ENCODE measurements at places on chromosomes 7 and 10.

DNA sequence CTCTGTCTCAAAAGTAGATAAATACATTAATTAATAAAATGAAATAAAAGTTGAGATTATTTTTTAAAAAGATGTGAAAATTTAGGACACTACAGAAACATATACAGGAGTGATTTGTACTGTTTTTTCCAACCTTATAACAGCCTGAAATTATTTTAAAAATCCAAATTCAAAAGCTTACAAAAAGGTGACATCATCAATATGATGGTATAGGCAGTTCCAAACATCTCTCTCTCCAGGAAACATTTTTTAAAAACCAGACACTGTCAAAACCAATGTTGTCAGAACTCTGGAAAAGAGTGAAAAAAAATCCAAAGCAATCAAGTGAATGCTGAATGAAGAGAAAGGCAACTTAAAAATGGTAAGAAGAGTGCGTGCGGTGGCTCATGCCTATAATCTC is 76.7 kb downstream of the HHEX start:
- DNase-seq = no peak

- no peak for DNase-seq
These were observed 19.8 kb downstream of the KBTBD2 start for GRCh38 chr7:32871624-32872371.

DNA sequence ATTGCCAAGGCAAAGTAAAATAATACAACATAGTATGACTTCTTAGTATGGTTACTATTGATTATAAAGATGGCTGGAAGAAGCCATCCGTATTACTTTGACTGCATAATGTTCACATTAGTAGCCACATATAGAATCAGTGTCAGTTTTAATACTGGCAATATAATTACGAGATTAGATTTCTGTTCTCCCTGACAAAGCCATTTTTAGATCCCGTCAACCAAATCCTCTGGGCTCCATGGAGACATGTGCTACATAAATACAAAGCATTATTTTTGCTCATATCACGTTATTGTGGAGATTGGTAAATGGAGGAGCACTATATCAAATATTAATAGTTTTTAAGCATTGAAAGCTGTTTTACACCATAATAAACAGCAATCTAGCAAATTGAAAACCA is 124.0 kb downstream of the MAGI2 start:
- no peak for DNase-seq

GRCh38 chr7:106535234-106535932 is 125.6 kb downstream of the CCDC71L start:
- DNase-seq = no peak

DNA sequence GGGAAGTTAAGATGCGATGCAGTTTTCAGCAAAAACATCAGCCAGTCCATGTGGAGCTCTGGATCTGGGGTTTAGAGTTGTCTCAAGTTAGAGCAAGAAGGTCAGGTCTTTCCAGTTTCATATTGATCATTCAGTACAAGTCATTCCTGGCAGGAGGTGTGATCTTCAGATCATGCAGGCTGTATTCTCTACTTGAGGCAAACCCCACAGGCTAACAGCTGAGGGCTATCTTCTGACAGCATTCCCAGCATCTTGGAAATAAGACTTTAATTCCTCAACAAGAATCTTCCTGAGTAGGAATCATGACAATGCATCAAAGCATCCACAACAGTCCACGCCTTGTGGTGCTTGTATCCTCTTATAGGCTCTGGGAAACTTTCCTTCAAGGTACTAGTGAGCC is 94.9 kb upstream of the ZNF438 start:
- DNase-seq = no peak

DNA sequence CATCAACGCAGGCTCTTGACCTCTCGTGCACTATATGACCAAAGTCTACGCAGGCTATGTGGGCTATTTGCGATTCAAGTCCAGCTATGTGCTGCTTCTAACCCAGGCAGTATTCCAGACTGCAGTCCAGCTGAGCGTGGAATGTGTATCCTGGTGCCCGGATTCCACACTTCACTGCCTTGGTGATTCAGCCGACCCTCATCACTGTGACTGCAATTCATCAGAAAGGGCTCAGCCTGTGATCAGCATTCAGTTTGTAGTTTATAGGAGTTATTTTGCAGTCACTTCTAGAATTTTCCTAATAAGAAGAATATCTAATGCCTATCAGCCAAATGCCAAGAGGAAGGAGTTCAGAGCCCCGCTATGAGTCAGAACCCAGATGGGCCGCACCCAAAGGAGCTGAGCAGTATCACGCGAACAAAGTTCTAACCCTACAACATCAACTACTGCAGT is 119.8 kb upstream of the LANCL2 start:
- DNase-seq = no peak

DNA sequence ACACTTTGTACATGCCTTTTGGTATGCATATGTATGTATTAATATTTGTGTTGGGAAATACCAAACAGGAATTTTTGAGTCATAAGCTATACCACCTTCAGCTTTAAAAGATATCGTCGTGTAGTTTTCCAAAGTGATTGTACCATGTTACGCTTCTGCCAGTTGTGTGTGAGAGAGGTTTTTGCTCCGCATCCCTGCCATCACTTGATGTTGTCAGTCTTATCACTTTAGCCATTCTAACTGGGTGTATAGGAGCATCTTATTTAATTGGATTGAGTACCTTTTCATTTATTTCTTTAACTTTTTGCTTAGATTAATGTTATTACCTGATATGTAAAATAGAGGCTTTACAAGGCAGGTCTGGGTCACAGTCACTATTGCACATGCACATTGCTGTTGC is 3.4 kb downstream of the KLHL7 start:
- no peak for DNase-seq

DNA sequence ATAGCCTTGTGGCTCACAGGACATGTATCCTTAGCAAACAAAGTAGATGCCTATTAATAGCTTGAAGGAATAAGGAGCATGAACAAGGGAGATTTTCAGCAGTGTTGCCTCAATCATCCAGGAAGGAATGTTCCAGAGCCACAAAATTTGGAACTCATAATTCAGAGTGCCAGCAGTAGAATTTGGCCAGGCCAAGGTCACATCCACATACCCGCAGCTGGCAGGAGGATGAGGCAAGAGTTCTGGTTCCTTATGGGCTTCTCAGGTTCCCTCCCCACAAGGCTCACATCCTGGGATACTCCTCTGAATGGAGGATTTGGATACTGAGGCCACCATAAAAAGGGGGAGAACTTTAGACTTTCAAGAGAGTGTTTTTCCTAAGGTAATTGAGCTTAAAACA is 45.8 kb downstream of the SUFU start:
- DNase-seq = no peak

- no peak for DNase-seq
These were observed 60.4 kb upstream of the ARHGAP21 start for GRCh38 chr10:24784061-24784460.

GRCh38 chr10:96044736-96045135 is 1.4 kb downstream of the CCNJ start:
- DNase-seq = no peak

DNA sequence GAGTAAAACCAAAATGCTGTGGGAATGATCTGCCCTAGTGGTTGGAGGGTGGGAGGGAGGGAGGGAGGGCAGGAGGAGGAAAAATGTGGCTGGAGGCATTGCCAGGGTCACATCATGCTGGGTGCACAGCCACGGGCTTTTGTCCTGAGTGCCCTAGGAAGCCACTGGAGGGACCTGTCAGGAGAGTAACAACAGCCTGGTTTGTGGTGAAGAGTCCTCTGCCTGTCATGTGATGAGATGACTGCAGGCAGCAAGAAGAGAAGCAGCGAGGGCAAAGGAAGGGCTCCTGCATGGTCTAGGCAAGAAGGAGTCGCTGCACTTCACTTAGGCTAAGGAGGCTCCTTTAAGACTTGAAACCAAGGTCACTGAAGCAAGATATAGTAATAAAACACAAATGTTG is 65.6 kb downstream of the PKD1L1 start:
- no peak for DNase-seq

GRCh38 chr7:73556208-73557107 is 1.0 kb downstream of the BCL7B start:
- DNase-seq = no peak

- no peak for DNase-seq
These were observed 99.8 kb downstream of the JCAD start for GRCh38 chr10:29959586-29959985.

GRCh38 chr10:36141856-36142560 is 499.9 kb upstream of the FZD8 start:
- no peak for DNase-seq

DNA sequence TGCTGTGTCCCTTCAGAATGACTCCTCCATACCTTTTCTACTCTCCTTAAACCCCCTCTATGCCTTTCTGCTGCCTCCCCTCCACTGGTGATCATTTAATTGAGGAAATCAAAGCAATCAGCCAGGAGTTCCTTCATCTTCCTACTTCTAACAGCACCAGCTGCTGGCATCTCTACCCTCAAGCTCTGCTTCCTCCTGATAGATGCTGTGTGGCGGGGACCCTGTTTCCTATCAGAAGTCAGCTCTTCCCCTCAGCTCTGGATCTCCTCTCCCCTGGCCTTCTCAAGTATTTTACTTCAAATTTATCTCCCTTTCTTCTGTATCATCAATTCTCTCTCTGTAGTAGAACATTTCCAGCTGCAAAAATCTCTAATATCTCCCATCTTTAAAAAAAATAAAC is 183.7 kb downstream of the ELMO1 start:
- DNase-seq = no peak

DNA sequence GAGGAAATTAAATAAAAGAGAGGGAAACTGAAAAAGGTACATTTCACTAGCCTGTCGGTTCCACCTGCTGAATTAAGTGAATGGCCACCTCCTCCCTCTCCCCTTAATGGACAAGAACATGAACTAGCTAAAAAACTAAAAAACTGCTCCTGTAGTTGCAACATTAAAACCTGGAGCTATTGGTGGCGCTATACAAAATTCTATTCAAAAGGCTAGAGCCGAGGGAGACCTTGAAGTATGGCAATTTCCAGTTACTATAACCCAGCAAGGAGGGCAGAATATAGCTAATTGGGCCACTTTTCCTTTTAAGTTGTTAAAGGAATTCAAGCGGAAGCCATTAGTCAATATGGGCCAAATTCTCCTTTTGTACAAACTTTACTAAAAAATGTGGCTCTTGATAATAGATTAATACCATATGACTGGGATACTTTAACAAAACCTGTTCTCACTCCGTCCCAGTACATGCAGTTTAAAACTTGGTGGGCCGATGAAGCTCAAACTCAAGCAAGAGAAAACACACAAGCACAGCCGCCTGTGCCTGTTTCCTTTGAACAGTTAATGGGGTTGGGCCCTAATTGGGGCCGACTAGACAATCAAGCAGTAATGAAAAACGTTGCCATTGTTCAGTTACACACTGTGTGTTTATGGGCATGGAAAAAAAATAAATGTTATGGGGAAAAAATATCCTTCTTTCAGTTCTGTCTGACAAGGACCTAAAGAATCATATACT is 6.5 kb upstream of the CHST3 start:
- no peak for DNase-seq

DNA sequence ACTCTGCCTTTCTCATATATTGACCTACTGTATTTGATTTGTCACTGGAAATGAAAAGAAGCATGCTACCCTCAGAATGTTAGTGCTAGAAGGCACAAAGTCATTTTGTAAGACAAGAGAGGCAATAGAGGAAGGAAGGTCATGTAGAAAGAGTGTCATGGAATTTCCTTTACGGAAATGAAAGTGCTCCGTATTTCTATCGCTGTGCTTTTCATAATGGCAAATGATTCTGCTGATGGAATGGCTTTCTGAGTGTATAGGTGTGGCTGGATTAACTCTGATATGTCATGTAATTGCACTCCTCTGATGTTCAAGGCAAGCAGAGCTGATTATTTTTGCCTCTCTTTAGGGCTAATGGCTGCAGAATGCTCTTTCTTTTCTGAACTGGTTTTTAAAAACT is 15.5 kb upstream of the STEAP4 start:
- no peak for DNase-seq
